KG1 (cell line): ENCODE measurements at places on chromosomes 1 and 21.
A peak's percentile ranks its signal among the peaks of the same experiment; 100 is the strongest.

DNA sequence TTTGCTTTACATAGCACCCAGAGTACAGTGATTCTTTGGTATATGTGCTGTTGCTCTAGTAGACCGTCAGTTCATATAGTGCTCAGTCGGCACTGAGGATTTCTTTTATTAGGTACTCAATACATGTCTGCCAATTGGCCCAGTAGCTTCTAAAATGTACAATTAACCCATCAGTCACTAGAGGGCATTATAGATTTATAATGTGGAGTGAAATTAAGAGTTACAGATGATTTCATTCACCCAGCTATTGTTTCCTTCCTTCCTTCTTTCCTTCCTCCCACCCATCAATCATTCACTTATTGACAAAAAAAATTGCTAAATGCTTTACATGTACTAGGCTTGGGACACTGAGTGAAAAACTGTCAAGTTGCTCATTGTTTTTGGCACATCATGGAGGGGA is 263.6 kb upstream of the USP24 start:
- DNase-seq, result no peak

- DNase-seq, result no peak
These were observed 441.7 kb downstream of the PRDM2 start for GRCh38 chr1:14141656-14142055.

- DNase-seq, result no peak
These were observed 249.2 kb upstream of the NFIA start for GRCh38 chr1:60833173-60833572.

DNA sequence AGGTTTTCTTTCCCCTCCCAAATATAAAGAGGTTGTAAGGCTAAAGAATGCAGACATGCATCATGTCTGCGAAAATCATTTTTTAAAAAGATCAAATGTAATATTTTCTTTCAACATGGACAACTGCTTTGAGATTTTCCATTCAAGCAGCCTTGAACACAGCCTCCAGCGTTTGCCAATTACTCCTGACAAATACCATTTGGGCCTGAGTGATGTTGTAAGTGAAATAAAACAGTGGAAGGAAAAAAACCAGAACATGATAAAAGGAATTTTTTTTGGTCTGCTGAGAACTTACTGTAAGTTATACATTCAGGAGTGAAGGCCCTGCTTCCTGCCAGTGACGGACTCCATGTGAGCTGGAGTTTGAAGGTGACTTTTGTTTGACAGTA is 37.2 kb downstream of the SETD4 start:
- DNase-seq, result no peak

DNA sequence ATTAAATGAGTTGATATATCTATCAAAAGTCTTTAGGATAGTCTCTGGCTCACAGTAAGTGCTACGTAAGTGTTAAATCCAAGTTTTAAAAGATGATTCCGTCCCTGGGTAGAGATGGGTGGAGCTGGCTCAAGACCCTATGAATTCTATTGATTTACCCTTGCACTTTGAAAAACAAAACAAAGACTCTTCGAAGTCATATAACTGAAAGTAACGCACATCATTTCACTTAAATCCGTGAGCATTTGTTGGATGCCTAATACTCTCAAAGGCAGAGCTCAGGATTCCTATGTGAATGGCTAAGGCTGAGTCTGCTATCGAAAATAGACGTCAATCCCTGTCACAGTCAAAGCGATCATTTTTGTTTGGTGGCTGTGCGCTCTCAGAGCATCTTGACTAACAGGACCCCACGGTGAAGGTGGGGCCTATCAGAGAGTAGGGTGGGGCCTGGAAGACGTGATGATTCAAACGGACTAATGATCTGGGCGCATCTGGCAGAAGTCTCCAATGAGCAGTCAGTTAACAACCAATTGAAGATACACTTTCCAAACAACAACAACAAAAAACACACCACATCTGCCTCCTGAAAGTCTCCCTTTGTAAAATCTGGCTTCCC is 1.2 kb upstream of the NUCKS1 start:
- no peak for DNase-seq

DNA sequence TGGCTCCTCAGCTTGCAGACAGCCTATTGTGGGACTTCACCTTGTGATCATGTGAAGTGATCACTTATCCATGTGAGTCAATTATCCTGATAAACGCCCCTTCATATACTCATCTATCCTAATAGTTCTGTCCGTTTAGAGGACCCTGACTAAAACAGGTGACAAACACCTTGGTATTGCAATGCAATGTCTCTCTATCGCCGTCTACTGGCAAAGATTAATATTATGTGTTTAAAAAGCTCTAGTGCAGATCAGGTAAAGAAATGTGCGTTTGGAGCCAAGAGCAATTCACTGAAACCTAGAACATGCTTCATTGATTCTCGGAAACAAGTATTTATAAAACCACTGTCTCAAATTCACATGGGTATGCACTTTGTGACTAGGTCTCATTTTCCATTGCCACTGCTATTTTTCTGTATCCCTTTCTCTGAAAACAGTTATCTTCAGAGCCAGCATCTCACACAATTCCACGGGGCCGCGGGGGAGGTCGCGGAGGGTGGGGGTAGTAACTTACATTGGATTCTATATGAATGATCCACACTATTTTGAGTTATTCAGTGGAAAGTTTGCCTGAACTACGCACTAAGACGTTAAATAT is 554.6 kb upstream of the NCAM2 start:
- DNase-seq, result peak; percentile 9

GRCh38 chr1:223776075-223776814 is 63.9 kb downstream of the CAPN2 start:
- DNase-seq, result no peak

- DNase-seq, result no peak
These were observed 53.1 kb downstream of the VANGL2 start for GRCh38 chr1:160453443-160453842.

DNA sequence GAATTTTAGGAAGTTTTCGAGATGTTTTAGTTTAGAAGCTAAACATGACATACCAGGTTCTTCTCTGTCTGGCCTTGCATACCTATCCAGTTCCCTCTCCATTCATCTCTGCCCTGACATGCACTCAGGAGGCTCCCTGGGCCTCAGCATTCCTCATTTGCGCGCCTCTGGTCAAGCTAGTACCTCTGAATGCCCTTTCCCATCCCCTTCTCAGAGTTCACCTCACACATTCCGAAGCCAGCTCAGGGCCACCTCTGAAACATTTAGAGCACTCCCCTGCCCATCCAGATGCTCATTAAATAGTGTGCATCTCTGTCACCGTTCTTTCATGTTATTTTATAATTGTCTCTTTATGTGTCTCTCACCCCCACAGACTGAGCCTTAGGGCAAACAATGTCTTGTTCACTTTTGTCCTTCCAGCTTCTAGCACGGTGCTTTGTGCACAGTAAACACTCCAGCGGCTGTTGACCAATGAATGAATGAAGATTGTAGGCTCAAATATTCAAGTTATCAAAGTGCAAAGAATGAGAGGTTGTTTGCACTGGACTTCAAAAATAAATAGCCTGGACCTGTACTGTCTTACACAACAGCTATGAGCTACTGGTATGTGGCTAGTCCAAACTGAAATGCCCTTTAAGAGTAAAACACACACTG is 1.2 kb upstream of the DHCR24 start:
- no peak for DNase-seq

GRCh38 chr1:206419250-206419649 is 51.0 kb upstream of the IKBKE start:
- DNase-seq, result no peak

DNA sequence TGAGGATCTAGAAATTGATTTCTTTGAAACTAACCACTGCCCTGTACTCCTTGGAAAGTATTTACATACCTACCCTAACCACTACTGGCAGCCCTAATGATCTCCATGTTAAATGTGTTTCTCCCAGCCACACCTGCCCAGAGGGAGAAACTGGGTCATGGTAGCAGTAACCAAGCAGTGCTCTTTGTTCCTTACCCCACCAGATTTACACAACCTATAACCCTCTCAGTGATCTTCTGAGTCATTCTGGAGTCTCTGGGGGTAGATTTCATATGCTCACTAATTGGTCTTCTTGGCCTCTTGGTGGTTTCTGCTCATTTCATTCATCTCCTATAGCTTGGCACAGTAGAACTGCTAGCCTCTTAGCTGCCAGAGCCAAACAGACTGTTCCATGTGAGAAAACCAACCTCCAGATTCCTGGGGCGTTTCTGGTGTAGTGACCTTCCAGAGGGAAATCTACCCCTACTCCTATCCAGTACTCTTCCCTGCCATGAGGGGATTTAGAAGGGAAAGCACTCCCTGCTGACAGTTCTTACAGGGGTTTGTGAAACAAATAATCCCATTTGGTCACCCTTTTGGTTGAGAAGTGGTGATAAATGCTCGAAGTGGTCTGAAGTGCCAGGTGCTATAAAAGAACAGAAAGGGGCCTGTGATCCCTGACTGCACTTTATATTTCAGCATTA is 36.2 kb upstream of the LRIG2 start:
- no peak for DNase-seq

GRCh38 chr21:41954654-41955499 is 1.1 kb upstream of the C2CD2 start:
- no peak for DNase-seq

DNA sequence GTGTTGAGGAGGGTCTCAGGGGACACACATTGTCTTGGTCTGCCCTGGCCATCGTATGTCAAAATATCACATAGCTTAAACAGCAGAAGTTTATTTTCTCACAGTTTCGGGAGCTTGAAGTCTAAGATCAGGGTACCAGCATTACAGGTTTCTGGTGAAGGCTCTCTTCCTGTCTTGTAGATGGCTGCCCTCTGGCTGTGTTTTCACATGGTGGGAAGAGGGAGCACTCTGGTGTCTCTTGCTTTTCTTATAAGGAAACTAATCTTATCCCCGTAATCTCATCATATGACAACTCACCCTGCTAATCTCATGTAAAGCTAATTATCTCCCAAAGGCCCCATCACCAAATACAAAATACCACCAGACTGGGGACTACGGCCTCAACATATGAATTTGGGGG is 246.9 kb upstream of the ST6GALNAC5 start:
- DNase-seq, result no peak

GRCh38 chr1:119380983-119381662 is 12.5 kb downstream of the HAO2 start:
- no peak for DNase-seq

GRCh38 chr1:36175137-36176095 is 19.5 kb downstream of the MAP7D1 start:
- DNase-seq, result no peak

DNA sequence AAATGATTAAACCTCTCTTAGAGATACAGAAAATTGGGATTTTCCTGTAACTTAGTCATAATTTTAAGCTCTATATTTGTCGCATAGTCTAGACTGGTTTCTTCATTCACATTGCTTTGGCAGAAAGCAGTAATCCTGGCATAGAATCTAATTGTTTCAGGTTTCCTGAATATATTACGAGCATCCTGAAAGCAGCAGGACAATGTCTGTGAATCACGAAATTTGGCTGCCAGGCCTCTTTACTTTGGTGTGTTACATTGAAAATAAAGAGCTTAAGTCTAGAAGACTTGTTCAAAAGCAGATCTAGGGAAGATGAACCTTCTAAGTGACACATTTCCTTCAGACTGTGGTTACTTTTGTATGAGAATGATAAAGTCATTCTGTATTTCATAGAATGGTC is 72.2 kb downstream of the TDRD5 start:
- DNase-seq, result no peak

DNA sequence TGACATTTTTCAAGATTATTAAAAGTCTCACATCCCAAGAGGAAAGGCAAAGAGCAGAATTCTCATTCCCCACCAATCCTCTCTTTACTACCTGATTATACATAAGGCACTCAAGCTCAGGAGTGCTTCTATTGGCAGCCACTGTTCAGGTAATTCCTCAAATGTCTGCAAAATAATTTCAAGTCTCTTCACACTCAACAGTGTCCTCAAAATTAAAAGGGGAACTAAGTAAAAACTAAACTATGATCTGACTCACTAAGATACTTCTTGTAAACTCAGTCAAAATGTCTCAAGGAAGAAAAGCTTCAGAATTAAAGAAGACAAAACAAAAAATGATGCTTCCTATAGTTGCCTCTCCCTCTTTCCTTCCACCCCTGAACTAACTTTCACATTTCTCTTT is 135.6 kb downstream of the GPATCH2 start:
- DNase-seq, result no peak

GRCh38 chr1:118333601-118334210 is 148.7 kb upstream of the SPAG17 start:
- DNase-seq, result no peak

DNA sequence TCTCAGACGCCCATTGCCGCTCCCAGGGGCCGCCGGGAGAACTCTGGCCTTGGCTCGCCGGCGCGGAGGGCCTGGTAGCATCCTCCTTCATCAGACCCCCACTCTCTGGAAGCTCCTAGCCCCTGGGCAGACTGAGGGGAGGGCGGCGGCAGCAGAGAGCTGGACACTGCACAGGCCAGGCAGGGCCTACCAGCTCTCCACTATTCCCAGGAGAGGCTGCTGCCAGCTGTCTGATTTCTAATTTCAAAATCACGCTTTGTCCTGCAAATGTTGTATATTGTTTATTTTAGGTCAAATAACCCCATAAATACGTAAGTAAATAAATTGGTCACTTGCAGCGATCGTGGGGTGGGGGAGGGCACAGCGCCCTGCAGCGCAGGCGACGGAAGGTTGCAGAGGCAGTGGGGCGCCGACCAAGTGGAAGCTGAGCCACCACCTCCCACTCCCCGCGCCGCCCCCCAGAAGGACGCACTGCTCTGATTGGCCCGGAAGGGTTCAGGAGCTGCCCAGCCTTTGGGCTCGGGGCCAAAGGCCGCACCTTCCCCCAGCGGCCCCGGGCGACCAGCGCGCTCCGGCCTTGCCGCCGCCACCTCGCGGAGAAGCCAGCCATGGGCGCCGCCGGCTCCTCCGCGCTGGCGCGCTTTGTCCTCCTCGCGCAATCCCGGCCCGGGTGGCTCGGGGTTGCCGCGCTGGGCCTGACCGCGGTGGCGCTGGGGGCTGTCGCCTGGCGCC is at the start of gene MTARC1:
MTARC1 (plus strand) TSS at position 577 of the 732 bp plus-strand sequence; CDS start at position 609, 32 bp downstream.
- DNase-seq, result no peak

DNA sequence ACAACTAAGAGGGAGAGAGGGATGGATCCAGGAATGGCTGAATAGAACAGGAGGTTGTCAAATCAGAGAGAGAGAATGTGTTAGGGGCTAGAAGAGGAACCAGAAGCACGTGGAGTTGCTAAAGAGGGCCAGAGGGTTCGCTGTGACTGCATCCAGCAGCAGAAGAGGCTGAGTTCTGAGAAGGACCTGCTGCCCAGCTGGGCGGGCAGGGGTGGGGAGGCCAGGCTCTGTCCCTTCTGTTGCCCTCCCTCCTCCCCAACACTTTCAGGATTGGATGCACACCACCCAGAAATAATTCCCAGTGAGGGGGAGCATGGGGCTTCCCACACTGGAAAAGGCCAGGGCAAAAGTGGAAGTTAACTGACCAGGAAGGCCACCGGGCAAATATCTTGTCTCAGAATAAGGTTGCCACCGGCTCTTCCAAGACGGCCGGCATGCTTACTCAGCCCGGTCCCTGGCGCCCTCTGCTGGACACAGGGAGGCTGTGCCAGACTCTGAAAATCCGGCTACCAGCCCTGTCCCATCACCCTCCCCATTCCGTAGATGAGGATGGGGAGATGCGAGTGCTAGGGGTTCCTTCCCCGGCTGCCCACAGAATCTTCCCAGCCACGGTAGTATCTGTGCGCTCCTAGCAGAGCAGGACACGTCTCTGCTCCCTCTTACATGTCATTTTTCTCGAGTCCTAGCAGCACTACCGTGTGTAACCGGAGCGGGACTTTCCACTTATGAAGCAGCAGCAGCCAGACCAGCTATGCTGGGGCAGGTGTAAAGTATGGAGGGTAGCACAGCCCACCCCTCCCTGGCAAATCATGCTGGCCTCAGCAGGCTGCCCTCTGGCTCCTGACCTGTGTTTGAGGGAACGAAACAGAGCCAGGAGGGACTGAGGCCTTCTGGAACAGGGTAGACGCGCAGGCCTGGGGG is 46.8 kb upstream of the A3GALT2 start:
- peak; percentile 33 for DNase-seq
